ENCODE measurements at places on chromosomes 3 and 15. TPM values are rescaled to one million over a fixed set of nuclear protein-coding genes. Genes with fewer than 3 reads are reported as not detected.

The OCA2 gene
- 0.81 TPM for total RNA-seq

The RPL22L1 gene
- 551 TPM for total RNA-seq

The FEM1B gene
- 37.5 TPM for total RNA-seq

The RARB gene
- total RNA-seq, result 5.0 TPM

The MFGE8 gene
- 67.1 TPM for total RNA-seq

The ADGRG7 gene
- total RNA-seq, result not detected

The EHHADH gene
- 2.3 TPM for total RNA-seq

The TSC22D2 gene
- 5.1 TPM for total RNA-seq

The PPP1R14D gene
- total RNA-seq, result not detected

The FAM98B gene
- 19.9 TPM for total RNA-seq

The IGSF10 gene
- total RNA-seq, result 0.15 TPM

The B3GALNT1 gene
- total RNA-seq, result 2.3 TPM

The ARNT2 gene
- 0.78 TPM for total RNA-seq

The TAGLN3 gene
- total RNA-seq, result not detected

The ATP13A5 gene
- not detected for total RNA-seq

The SMAD6 gene
- 4.8 TPM for total RNA-seq

The DPPA4 gene
- not detected for total RNA-seq

The OSTN gene
- not detected for total RNA-seq

The UCN2 gene
- total RNA-seq, result not detected

The FSD2 gene
- not detected for total RNA-seq

The CLDN16 gene
- total RNA-seq, result 0.78 TPM

The GPR160 gene
- total RNA-seq, result 2.1 TPM

The HRH1 gene
- total RNA-seq, result 4.5 TPM

The ITIH1 gene
- total RNA-seq, result not detected

The GPR149 gene
- not detected for total RNA-seq

The TNNC1 gene
- not detected for total RNA-seq

The EID1 gene
- total RNA-seq, result 229 TPM

The ZNF80 gene
- total RNA-seq, result not detected

The CCDC54 gene
- total RNA-seq, result not detected

The IFRD2 gene
- total RNA-seq, result 116 TPM

The ZNF502 gene
- not detected for total RNA-seq

The ZIC1 gene
- total RNA-seq, result not detected

The LRTM1 gene
- total RNA-seq, result not detected

The NR1I2 gene
- 0.12 TPM for total RNA-seq

The PCOLCE2 gene
- 20.8 TPM for total RNA-seq

The PFN2 gene
- 197 TPM for total RNA-seq

The SUSD5 gene
- 2.0 TPM for total RNA-seq

The CRABP1 gene
- total RNA-seq, result 0.25 TPM

The C3orf70 gene
- total RNA-seq, result not detected

The TLR9 gene
- not detected for total RNA-seq

The KLHL40 gene
- total RNA-seq, result not detected

The SLC22A14 gene
- 0.35 TPM for total RNA-seq

The SERPINI2 gene
- total RNA-seq, result not detected

The CHRM5 gene
- not detected for total RNA-seq

The IRAK2 gene
- 2.2 TPM for total RNA-seq
